ENCODE measurements at places on chromosomes 1 and 21. TPM values are rescaled to one million over a fixed set of nuclear protein-coding genes. Genes with fewer than 3 reads are reported as not detected.

DNA sequence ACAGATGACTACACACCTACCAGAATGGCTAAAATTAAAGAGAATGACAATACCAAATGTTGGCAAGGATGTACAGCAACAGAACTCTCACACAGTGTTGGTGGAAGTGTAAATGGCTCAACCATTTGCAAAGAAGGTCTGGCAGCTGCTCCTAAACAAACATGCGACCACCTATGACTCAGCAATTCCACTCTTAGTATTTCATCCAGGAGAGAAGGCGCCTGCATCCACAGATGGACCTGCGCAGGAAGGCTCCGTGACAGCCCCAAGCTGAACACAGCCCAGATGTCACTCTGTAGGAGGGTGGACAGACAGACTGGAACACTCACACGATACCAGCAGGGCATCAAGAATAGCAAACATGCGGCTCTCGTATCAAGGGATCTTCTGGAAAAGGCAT lies 6.7 kb downstream of the PTTG1IP start:
- DNase-seq, result peak; percentile 49

The F5 gene
- total RNA-seq, result not detected

- DNase-seq, result no peak
These were observed 2.0 kb upstream of the GJA5 start for GRCh38 chr1:147762233-147763024.

DNA sequence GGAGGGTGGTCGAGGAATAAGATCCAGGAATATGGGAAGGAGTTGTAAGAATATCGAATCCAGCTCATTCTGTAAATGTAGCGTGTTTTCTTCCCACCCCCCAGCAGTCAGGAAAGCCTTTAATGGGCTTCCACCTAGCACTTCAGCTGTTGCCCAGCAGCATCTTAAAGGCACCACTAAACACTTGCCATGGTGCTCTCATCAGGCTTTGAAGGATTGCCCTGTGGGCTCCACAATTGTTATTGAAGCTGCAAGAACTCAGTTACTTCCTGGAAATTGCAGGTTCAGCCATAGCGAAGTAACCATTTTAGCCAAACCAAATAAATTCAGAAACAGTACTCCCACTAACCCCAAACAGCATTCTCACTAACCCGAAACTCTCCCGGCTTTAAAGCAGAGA lies 511.2 kb downstream of the PLPP3 start:
- no peak for DNase-seq

The HPDL gene
- total RNA-seq, result 1.3 TPM

GRCh38 chr1:107782217-107782845 lies 182.6 kb downstream of the VAV3 start:
- peak; percentile 65 for DNase-seq

The PDPN gene
- 28.7 TPM for total RNA-seq

The GJC2 gene
- total RNA-seq, result 3.9 TPM
